Activated T-cell treated with anti-CD3 and anti-CD28 coated beads for 1 hour (primary cell): ENCODE measurements at places on chromosomes 3 and 15.
A peak's percentile ranks its signal among the peaks of the same experiment; 100 is the strongest.

GRCh38 chr3:67290438-67290837 is 292.3 kb downstream of the KBTBD8 start:
- DNase-seq: no peak

DNA sequence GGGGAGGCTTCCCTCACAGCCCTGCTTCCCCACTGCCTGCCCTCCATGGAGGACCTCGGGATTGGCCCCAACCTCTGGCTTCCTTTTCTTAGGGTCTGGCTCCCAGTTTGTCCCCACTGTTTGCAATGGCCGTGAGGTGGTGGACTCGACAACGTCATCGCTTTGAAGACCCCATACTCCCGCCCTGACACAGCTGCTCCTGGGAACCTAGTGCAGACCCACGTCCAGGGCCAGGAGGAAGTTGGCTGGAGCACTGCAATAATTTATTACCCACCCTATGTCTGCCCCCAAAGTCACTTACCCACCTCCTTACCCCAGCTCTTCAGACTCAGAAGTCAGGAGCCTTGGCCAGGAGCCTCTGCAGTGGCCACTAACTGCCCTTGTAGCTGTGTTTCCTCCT is 11.1 kb downstream of the GRM2 start:
- DNase-seq: no peak

DNA sequence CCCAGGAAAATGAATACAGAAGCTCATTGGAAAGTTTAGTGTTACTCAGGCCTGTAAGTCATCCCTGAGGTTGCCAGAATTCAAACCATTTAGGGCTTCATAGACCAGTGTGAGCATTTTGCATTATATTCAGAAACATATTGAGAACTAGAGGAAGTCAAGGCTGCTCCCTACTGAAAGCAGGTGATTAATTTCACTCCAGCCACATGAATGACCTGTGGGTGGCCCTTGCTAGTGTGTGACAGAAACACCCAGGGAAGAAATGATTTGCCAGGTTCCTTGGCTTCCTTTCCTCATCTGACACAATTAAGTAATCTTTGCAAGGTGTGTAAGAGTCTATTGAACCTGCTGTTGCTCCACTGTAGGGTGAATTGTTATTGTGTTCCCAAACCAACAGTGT is 61.8 kb downstream of the GAP43 start:
- no peak for DNase-seq

DNA sequence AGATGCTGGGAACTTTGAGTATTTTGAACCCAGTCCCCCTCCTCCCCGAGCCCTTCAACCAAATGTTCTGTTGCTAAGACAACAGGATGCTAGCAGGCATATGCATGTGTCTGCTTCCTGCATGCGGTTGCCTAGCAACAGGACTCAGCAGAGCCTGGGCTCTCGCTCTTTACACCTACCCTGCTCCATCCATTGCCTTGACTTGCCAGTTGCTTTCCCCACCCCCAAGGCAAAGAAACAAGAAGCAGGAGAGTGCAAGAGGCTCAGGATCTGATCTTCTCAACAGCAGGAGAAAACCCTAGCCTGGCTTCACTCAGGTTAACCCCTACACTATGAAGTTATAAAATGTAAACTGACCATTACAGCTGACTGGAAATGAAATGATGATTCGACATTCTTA is 393.0 kb downstream of the IGSF11 start:
- no peak for DNase-seq

DNA sequence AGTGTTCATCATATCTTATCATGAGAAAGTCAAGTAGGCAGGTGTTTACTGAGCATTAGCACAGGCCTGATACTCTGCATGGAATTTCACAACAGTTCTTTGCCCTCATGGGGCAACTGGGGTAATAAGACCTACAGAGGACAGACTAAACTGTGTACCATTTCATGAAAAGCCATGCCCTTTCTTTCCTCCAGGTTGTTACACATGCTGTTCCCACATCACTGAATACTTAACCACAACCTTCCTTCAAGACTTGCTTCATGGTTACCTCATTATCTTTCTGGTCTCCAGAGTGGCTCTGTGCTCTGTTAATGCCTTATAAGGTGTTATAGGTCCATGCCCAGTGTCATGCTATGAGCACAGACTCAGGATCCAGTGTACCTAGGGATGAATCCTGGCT is 28.2 kb upstream of the RSL24D1 start:
- no peak for DNase-seq

DNA sequence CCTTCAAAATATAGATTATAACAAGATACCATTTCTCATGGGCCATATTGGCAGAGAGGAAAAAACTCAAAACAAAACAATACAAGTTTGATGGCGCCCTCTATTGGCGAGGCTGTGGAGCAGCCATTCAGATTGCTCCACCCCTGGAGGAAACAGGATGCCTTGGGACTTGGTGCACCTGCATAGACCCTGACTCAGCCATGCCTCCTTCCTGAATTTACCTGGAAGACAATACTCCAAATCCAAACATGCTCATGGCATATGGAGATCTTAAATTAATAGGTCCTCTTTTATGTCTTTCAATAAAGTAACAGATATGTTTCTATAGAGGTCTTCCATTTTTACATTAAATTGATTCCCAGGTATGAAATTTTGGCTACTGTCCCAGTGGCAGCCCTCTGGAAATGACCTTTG is 90.0 kb downstream of the APBA2 start:
- peak; percentile 66 for DNase-seq
